ENCODE measurements at places on chromosomes 4 and X. TPM values are rescaled to one million over a fixed set of nuclear protein-coding genes. Genes with fewer than 3 reads are reported as not detected.

Gene STK32B
- not detected for total RNA-seq

DNA sequence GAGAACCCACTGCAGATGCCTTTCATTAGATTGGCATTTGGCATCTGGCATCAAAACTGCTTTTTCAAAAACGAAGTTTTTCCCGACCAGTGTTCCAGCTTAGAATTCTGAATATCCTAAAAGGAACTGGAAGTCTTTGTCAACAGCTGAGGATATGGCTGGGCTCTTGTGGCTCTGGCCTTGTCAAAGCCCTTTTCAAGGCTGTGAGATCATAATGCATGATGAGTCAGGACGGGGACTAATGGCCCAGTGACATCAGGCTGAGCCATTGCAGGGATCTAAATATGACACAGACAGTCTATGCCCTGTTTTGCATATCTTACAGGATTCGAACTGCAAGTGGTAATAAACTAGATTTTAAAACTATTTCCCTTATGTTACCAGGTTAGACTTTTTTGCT is 306.4 kb downstream of the PTTG2 start:
- DNase-seq, result no peak

- DNase-seq, result peak; percentile 48
Measured at GRCh38 chrX:12978205-12979025, 3.5 kb downstream of the TMSB4X start.

- DNase-seq, result no peak
Measured at GRCh38 chr4:38911257-38911656, 43.7 kb downstream of the FAM114A1 start.

DNA sequence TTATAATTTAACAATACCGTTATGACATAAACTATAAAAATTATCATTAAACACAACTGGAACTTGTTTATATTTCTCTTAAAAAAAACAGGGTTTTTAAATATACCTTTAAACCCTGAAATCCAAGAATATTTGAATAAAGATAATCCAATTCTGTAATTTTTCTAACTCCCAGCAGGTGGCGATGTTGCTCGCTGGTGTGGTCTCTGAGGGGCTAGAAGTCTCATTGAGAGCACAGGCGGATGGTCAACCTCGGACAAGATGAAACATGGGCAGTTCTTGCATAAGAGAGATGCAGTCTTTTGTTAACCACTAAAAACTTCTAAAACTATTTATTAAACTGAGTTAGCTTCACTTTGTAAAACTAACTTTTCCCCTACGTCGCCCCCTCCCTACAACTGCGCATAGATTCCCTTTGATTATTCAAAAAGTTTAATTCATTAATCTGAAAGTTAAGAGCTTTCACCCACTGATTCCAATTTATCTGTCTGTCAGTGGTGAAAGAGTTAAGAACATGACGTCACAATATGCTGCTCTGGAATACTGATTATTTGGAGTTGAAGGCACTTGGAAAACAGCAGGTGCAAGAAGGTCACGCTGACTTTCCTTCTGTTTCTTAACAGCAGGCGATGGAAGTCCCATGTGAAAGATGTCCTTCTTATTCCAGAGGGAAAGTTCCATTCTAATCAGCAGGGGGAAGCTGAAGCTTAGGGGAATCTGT is 29.5 kb downstream of the DMP1 start:
- peak; percentile 31 for DNase-seq

Gene ARSH
- total RNA-seq, result not detected

Gene UTP14A
- total RNA-seq, result 43.1 TPM

DNA sequence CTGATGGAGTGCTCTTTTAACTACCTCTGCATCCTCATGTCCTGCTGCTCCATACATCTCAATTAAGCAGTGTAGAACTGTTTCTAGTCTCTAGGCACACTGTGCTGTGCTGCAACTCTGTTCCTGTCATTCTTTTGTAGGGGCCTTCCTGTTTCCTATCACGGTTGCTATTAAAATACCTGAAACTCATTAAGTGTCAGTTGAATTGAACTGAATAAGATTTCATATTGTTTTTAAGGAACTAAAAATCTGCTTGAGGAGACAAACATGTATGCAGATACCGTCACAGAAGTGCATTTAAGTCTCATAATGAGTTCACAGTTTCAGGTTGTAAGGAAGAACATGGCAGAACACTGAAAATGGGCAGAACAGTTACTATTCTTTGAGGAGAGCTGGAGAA is 170.1 kb downstream of the LARP7 start:
- DNase-seq, result no peak

GRCh38 chr4:1767061-1767769 is 25.9 kb upstream of the FGFR3 start:
- DNase-seq, result peak; percentile 41

DNA sequence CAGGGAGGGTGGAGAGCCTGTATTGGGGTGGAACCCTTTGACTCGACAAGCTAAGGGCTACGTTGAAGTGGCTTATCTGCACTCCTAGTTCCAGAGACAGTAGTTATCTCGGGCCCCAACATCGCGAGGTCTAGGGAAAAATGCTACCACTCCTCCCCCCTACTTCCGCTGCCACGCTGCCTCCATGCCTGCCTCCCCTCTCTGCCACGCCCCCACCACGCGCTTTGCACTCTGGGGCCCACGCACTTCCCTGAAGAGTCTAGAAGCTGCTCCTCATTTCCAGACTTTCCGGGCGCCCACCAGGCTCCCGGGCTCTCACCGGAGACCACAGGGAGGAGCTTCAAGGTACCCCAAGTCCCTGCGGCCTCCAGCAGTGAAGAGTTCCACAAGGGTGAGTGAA is at the start of gene PASD1:
Gene PASD1 (plus strand): TSS at position 227 of the 400 bp plus-strand sequence. CDS start 37,879 bp downstream, outside the sequence.
- no peak for DNase-seq
